HepG2 (cell line): ENCODE measurements at places on chromosomes 6 and 20. TPM values are rescaled to one million over a fixed set of nuclear protein-coding genes. Genes with fewer than 3 reads are reported as not detected.
A peak's percentile ranks its signal among the peaks of the same experiment; 100 is the strongest.

Gene SALL4
- total RNA-seq: 0.17 and 0.33 TPM in 2 replicates

Gene CSTF1
- 70.9 and 105 TPM in 2 replicates for total RNA-seq

Gene MAP1LC3A
- total RNA-seq: not detected in 2 replicates

Gene ESR1
- not detected in 2 replicates for total RNA-seq

Gene RBCK1
- 121 and 149 TPM in 2 replicates for total RNA-seq

DNA sequence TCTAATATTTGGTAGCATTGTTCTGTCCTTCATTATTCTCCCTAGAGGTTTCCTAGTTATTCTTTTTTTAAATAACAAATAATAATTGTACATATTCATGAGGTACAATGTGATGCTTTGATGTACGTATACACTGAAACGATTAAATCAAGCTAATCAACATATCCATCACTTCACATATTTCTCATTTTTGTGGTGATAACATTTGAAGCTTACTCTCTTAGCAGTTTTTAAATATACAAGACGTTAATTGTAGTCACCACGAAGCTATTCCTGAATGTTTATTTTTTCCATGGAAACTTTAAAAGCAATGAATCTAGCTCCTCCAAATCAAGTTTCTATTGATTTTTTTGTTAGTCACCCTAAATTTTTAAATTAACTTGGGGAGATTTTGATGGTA is 116.5 kb upstream of the PRND start:
- H3K36me3 ChIP-seq: no peaks in the 10 kb centered on the region
- H3K4me1 ChIP-seq: no peaks in the 10 kb centered on the region
- no peak for DNase-seq

- H3K27me3 ChIP-seq: peaks cover 24% of the 10 kb centered on the region
- H3K27ac ChIP-seq: no peak overlapping the region
- H3K4me1 ChIP-seq: no peaks in the 10 kb centered on the region
- DNase-seq: no peak
- no peak overlapping the region for H3K4me3 ChIP-seq
Observed at GRCh38 chr6:166169549-166170421, 2.1 kb upstream of the TBXT start.

- H3K36me3 ChIP-seq: no peaks in the 10 kb centered on the region
- peak; percentile 8 for DNase-seq
- H3K4me1 ChIP-seq: no peaks in the 10 kb centered on the region
- H3K27ac ChIP-seq: no peak overlapping the region
- H3K27me3 ChIP-seq: no peaks in the 10 kb centered on the region
Observed at GRCh38 chr20:53142225-53143127, 170.3 kb downstream of the TSHZ2 start.

DNA sequence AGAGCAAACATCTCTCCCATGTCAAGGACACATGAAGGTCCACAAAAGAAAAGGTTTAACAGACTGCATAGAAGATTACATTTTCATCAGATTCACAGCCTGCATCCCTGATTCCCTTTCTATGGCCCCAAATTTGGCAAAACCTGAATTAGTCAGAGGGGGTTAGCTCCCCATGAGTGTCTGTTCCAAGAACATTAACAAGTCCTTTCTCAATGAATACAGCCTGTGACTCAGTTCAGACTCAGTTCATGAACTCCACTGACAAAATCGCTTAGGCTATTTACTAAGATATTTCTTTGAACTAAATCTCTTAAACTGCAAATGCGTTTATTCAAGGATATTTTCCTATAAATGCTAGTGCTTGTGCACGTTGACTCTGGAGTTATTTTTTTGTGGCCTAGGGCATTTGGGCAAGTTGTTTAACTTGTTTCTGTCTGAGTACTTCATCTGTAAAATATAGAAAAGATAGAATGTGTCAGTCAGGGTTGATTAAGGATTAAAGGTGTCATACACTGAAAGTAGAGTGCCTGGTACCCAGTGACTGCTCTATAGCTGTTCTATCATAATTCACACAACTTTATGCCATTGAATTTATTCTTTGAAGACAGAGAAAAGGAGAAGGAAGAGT is 422.6 kb downstream of the HTR1B start:
- no peak for DNase-seq
- no peak overlapping the region for H3K27ac ChIP-seq
- H3K4me3 ChIP-seq: no peak overlapping the region
- no peaks in the 10 kb centered on the region for H3K27me3 ChIP-seq
- no peaks in the 10 kb centered on the region for H3K4me1 ChIP-seq

- H3K27ac ChIP-seq: peak overlapping the region; percentile 42
- H3K36me3 ChIP-seq: no peaks in the 10 kb centered on the region
- no peaks in the 10 kb centered on the region for H3K27me3 ChIP-seq
- H3K4me1 ChIP-seq: peaks cover 51% of the 10 kb centered on the region
Observed at GRCh38 chr6:144264270-144265060, 20.7 kb upstream of the UTRN start.

DNA sequence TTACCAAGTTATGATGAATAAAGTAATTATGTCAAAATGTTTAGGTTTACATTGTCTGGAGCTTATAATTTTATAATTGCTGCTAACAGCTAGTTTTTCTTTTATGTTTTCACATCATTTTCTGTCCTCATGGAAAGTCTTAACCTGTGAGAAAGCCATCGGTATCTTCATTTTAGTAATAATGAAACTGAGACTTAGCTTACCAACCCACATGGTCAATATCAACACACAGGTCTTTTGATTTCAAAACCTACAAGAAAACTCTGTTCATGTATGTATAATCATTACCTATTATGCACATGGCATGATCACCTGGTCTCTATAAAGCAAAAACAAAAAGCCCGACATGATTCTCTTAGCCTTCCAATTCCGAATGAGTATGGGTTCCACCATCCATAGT is 61.9 kb downstream of the KCNQ5 start:
- H3K4me3 ChIP-seq: no peak overlapping the region
- no peaks in the 10 kb centered on the region for H3K36me3 ChIP-seq
- H3K27me3 ChIP-seq: no peaks in the 10 kb centered on the region
- no peaks in the 10 kb centered on the region for H3K4me1 ChIP-seq
- DNase-seq: no peak
- H3K27ac ChIP-seq: no peak overlapping the region

GRCh38 chr20:38222231-38222922 is 38.2 kb downstream of the KIAA1755 start:
- no peak overlapping the region for H3K27ac ChIP-seq
- H3K27me3 ChIP-seq: peaks cover 5% of the 10 kb centered on the region
- H3K36me3 ChIP-seq: no peaks in the 10 kb centered on the region
- DNase-seq: peak; percentile 71

DNA sequence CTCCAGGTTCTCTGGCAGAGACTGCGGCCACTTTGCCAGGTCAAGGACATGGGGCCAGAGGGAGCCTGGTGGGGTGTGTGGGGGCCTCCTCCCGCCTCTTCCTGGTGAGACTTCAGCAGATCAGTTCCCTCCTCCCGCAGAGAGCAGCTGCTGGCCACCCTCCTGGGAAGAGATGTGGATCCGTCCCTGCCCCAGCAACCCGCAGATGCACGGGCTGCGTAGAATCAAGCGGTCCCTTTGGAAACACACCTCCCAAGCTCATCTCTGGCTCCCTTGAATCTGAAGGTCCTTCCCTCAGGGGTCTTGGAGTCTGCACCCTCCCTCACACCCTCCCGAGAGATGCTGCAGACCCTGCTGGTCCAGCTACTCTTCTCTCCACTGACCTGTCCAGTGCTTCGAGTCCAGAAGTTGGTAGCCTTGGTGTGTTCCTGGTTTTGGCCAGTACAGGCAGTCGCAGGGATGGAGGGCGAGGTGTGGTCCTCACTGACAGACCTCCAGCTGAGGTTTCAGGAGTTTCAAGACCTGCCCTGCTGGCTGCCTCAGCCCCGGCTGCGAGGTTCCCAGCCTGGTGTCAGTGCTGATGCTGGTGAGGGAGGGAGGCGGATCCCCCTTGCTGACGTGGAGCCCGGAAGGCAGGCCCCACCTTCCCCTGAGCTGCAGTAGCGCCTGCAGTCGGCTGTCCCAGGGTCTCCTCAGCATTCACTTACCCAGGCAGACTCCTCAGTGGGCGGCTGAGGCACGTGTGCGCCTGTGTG is at the start of gene NPBWR2:
NPBWR2 (minus strand) TSS at position 585 of the 755 bp plus-strand sequence. CDS start 734 bp downstream, outside the sequence.
- H3K4me3 ChIP-seq: no peak within 1 kb of the TSS
- DNase-seq: no peak
- peaks cover 88% of the 10 kb centered on the region for H3K27me3 ChIP-seq
- no peaks in the 10 kb centered on the region for H3K36me3 ChIP-seq
- no peak within 1 kb of the TSS for H3K27ac ChIP-seq

DNA sequence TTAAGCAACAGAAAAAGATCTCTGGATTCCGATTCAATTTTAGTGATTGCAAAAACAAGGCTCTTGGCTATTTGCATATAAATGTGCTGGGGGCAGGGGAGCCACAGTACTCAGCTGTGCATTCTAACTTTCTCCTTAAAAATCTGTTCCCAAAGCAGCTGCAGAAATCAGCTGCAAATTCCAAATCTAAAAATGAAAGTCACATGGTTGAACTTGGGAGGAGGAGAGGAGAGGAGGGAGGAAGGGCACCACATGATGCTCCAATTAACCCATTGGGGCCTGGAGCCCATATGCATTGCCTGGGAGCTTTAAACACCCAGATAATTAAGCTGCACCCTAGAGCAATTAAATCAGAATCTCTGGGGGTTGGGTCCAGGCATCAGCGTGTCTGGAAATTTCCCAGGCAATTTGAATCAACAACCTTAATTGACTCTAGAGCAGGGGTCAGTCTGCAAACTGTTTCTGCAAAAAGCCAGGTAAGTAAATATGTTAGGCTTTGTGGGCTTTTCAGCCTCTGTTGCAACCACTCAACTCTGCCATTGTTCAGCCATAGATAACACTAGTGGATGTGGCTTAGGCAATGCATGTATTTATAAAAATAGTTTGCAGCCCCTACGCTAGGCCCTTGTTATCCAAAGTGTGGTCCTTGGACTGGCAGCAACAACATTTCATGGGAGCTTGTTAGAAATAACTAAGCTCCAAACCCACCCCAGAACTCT is 508.1 kb downstream of the KIF16B start:
- DNase-seq: peak; percentile 76
- H3K36me3 ChIP-seq: no peaks in the 10 kb centered on the region
- H3K27ac ChIP-seq: no peak overlapping the region
- H3K27me3 ChIP-seq: no peaks in the 10 kb centered on the region
- H3K4me3 ChIP-seq: no peak overlapping the region
- peaks cover 25% of the 10 kb centered on the region for H3K4me1 ChIP-seq

GRCh38 chr6:154359161-154359574 is 2.6 kb upstream of the IPCEF1 start:
- H3K4me3 ChIP-seq: no peak overlapping the region
- H3K36me3 ChIP-seq: no peaks in the 10 kb centered on the region
- DNase-seq: no peak
- no peak overlapping the region for H3K27ac ChIP-seq
- H3K4me1 ChIP-seq: peaks cover 11% of the 10 kb centered on the region; the same call in 1 of the 2 replicates

DNA sequence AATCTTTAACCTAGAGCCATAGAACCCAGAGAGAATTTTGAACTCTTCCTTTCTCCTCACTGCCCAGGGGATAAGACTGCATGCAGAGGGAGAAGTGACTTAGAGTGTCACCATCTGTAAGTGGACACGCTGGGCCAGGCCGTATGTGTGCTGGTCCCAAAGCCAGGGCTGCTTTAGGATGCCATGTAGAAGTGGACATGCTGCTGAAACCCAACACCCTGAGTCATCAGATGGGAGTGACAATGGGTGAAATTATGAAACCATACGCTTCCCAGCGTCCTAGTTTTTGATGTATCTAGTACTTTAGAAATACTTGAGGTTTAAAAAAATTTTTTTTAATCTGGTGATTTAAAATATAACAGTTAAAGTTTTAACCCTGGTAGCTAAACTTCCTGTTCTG is 191.1 kb downstream of the FNDC1 start:
- DNase-seq: no peak
- no peaks in the 10 kb centered on the region for H3K27me3 ChIP-seq
- H3K4me3 ChIP-seq: no peak overlapping the region
- no peak overlapping the region for H3K27ac ChIP-seq
- no peaks in the 10 kb centered on the region for H3K4me1 ChIP-seq
- no peaks in the 10 kb centered on the region for H3K36me3 ChIP-seq

DNA sequence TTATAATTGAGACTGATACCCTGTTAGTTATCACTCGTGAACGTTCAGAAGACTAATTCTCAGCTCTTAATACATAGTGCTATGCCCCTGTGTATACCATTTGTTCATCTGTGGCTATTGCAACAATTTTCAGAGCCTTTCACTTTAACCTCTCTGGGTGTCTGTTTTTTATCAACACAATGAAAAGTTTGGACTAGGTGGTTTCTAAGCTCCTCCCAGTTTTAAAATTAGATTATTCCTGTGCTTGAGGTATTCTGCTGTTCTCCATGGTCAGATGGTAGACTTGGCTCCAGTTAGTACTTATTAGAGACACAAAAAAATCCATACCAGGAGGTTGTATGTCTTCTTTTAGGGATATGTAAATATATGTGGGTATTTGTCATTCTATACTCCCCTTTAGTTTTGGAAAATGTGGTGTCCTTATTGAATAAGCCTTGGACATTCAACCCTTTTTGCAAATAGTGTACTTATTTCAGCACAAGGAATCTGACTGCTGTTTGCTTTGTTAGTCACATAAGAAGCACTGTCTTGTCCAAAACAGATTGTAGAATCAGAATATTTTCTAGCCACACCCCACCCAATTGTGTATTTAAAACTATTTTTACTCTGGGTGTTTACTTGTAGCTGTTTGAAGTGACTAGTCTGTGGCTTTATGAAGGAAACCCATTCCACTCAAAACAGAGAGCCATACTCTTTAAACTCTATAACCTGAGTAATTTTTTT is 2.0 kb upstream of the COL10A1 start:
- DNase-seq: peak; percentile 73
- H3K27ac ChIP-seq: peak overlapping the region; percentile 12
- no peak overlapping the region for H3K4me3 ChIP-seq
- H3K36me3 ChIP-seq: no peaks in the 10 kb centered on the region; the same call in 2 of the 3 replicates
- H3K4me1 ChIP-seq: peaks cover 15% of the 10 kb centered on the region
